ENCODE measurements at places on chromosomes 13 and 19.

DNA sequence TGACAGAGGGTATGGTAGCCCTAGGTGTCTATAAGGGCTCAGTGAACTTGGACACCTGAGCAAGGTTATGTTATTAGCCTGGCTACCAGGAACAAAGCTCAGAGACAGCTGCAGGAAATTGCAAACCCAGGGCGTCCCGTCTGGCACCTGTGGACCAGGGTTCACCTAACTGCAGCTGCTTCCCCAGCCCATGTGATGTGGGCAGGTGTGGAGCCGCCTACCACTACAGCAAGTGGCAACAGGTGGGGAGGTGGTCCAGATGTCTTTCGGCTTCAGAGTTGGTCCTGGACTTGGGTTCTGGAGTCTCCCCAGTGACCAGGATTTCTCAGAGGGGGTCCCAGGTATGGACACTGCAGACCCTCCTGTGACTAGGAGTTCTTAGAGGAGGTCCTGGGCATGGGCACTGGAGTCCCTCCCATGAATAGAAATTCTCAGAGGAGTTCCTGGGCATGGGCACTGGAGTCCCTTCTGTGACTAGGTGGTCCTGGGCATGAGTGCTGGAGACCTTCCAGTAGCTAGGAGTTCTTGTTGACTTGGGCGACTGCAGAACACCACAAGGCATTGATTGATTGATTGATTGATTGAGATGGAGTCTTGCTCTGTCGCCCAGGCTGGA, 25.2 kb downstream of the ACTL9 start:
- no peak for DNase-seq

- no peak for DNase-seq
These were observed 244.7 kb downstream of the COL4A1 start for GRCh38 chr13:110062077-110062776.

DNA sequence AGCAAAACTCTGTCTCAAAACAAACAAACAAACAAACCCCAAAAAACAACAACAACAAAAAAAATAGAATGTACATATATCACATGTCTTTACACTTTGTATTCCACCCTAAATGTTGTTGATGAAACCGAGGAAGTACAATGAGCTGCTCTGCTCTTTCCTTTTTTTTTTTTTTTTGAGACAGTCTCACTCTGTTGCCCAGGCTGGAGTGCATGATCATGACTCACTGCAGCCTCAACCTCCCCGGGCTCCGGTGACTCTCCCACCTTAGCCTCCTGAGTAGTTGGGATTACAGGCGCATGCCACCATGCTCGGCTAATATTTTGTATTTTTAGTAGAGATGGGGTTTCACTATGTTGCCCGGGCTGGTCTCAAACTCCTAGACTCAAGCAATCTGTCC, 30.6 kb upstream of the LRP3 start:
- no peak for DNase-seq

DNA sequence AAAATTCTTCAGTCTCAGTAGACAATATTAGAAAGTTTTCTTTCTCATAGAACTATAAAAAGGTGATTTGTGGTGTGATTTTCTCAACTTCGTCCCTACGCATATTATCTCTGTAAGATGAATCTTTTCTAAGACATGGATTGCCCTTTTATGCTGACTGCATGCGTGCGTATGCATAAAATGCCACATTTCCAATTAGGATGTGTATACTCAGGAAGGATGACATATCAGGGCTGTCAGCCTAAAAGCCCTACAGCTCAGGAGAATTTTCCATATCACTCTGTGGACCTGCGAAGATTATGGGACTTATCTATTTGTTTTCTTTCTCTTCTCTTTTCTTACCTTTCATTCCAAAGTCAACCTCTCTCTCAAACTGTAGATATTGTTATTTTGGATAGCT, 166.5 kb upstream of the GPC6 start:
- no peak for DNase-seq

DNA sequence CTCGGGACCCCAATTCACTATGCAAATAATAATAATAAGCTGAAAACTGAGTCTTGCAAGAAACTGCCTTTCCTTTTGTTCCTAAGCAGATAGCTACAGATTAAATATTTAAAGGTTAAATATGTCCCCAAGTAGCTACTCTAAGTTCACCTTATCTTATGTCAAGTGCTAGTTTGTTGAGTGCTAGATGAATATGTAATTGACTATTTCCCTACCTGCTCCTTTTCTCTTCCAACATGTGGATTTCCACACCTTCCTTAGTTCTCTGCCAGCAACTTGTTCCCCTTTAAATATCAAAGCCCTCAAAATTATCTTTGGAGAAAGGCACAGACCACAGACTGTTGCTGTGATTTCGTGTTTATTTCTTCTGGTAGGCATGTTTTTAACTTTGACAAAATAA, 709.2 kb upstream of the SLITRK1 start:
- no peak for DNase-seq

GRCh38 chr19:17401628-17402027, 3.8 kb downstream of the BST2 start:
- no peak for DNase-seq

DNA sequence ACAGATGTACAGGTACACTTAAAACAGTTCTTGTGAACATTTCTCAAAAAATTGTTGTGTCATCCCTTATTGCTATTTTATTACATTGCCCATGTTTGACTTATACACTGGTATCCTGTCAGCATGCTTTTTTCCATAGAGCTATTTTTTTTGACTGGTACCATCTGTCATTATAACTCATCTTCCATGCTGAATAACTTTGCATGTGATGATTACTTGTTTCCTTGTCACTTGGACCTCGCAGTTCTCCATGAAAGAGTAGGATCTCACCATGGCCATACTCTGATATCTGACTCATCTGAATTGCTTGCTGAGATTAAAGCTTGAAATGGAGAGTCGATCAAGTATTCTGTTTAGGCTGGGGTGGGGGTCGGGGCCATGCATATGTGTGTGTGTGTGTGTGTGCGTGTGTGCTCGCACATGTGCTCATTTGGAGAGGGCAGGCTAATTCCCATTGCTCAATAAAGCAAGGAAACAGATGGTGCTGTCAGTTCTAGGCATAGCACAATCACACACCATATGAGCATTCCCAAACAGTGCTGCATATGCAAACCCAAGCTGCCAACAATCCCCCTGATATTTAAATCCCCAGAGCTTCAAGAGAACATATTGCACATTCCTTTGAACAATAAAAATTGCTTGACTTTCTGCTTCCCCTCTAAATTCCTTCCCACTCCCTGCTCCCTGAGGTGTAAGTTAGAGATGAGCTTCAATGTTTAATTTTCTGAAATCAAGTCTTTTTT, 62.9 kb downstream of the NHLRC3 start:
- peak; percentile 81 for DNase-seq

- no peak for DNase-seq
These were observed 67.7 kb downstream of the EPSTI1 start for GRCh38 chr13:42924344-42924743.

- no peak for DNase-seq
These were observed 81.4 kb downstream of the IRS2 start for GRCh38 chr13:109704771-109705635.

DNA sequence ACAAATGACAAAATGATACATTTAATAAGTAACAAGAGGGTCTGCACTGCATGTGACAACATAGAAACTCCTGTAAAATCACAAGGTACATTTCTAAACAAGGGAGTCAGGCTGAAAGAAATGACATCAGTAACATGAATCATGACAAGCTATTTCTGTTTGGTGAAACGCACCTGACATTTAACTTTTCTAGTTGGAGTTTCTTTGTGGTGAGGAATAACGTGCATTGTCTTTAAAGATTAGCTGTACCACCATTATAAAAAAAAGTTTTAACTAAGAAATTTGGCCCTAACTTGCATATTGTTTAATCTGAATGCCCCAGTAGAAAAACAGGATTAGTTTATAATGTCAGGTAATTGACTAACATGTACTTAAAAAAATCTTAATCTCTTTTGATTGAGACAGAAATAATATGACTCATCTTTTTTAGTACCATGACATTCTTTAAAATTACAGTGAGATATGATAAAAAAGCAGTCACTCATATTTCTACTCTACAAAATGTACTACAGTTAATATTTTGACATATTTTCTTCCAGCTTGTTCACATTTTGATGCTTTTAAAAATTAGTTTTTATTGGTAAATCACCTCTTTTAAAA, 418.2 kb downstream of the KLF12 start:
- no peak for DNase-seq

DNA sequence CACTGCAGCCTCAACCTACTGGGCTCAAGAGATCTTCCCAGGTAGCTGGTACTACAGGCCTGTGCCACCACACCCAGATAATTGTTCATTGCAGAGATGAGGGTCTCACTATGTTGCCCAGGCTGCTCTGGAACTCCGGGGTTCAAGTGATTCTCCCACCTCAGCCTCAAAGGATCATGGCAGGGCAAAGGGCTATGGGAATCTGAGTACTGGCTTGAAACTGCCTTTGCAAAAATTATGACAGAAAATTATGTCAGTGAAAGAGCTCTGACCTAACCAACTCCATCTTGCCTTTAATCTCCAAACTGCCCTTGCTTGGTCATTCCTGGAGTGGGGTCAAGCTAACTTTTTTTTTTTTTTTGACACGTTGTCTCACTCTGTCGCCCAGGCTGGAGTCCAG, 1.3 kb upstream of the DNASE2 start:
- no peak for DNase-seq

DNA sequence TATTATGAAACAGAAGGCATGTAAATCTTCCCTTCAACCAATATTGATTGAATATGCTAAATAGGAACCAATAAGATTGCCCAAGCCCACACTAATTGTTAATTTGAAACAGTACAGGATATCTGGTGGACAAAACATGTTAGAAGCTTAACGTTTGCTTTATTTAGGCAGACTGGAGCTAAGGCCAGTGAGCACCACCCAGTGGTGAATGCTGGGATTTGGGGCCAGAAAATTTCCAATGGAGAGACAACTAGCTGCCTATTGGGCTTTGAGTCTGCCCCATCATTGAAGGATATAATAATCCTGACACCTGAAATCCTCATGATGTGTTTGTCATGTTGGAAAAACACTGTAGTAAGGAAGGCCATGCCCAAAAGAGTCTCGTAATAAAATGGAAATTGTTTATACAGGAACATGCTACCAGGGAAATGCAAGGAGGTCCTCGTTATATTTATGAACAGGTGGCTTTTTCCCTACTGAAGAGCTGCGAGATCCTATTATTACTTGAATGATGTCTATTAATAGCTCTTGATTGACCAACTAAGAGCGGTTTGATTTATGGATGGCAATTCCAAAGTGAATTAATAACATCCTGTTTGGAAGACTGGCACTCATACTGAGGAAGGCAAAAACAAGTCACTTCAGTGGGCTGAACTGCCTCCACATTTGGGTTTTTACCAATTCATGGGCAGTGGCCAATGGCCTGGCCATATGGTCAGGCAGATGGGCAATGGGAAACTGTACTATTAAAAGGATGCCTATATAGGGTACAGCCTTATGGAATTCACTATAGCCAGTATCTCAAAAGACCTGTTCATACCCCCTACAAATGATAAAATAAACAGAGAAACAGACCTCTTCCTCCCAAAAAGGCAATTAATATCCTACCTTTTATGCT, 8.7 kb downstream of the SIGLECL1 start:
- DNase-seq, result peak; percentile 81

DNA sequence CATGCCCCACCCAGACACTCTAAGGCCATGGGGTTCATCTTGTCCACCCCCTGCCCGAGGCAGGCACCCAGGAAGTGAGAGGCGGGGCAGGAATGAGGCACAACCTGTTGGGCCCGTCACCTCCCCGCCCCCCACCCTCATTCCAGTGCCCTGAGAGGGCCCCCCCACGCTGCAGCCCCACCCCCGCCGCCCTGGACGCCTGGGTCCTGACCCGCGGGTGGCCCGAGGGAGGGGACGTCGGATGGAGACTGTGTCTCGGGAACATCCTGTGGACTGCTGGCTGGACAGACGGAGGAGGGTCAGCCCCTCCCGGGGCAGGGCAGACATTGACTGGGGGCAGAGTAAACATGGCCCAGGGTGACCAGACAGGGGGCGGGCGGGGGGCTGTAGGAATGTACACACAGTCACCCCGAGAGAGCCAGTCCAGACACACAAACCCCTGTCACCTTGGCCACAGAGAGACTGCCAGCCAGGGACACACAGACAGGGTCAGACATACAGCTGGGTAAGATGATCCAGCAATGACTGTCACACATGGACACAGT, 7.4 kb upstream of the JUNB start:
- no peak for DNase-seq

GRCh38 chr13:51746802-51747201, 57.2 kb downstream of the DHRS12 start:
- DNase-seq, result no peak

- DNase-seq, result no peak
These were observed 54.0 kb downstream of the RFX2 start for GRCh38 chr19:6056282-6056741.

- DNase-seq, result no peak
These were observed 5.1 kb downstream of the ZNF555 start for GRCh38 chr19:2846180-2846894.

GRCh38 chr13:83065108-83065507, 817.2 kb downstream of the SLITRK1 start:
- DNase-seq, result no peak

- DNase-seq, result no peak
These were observed 33.2 kb upstream of the PNMA8B start for GRCh38 chr19:46528601-46529590.

GRCh38 chr13:99892196-99892613, 79.4 kb downstream of the ZIC5 start:
- DNase-seq, result no peak

DNA sequence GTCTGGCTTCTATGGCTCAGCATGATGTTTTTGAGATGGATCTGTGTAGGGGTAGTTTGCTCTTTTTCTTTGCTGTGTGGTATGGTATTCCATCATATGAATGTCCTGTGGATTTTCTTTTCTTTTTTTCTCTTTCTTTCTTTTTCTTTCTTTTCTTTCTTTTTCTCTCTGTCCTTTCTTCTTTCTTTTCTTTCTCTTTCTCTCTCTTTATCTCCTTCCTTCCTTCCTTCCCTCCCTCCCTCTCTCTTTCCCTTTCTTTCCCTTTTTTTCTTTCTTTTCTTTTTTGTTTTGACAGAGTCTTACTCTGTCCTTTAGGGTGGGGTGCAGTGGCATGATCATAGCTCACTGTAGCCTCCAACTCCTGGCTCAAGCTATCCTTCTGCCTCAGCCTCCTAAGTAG, 9.0 kb upstream of the HNRNPUL1 start:
- no peak for DNase-seq

GRCh38 chr13:44363631-44364344, 9.8 kb upstream of the SERP2 start:
- no peak for DNase-seq

GRCh38 chr19:16026756-16027155, 49.5 kb upstream of the TPM4 start:
- no peak for DNase-seq

GRCh38 chr19:7705387-7706187, 3.7 kb upstream of the FCER2 start:
- DNase-seq, result no peak

Data from cerebellum (tissue), 4 donors.